ENCODE measurements at places on chromosomes 13 and 19.

DNA sequence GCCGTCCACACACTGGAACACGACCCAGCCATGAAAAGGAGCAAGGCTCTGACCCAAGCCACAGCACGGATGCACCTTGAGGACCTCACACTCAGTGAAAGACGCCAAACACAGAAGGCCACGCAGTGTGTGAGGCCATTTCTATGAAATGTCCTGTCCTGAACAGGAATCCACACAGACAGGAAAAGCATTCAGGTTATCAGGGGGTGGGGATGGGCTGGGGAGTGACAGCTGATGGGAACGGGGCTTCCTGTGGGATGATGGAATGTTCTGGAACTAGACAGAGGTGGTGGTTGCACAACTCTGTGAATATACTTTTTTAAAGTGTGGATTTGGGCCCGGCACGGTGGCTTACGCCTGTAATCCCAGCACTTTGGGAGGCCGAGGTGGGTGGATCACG lies 30.6 kb downstream of the GPX4 start:
- DNase-seq: no peak

DNA sequence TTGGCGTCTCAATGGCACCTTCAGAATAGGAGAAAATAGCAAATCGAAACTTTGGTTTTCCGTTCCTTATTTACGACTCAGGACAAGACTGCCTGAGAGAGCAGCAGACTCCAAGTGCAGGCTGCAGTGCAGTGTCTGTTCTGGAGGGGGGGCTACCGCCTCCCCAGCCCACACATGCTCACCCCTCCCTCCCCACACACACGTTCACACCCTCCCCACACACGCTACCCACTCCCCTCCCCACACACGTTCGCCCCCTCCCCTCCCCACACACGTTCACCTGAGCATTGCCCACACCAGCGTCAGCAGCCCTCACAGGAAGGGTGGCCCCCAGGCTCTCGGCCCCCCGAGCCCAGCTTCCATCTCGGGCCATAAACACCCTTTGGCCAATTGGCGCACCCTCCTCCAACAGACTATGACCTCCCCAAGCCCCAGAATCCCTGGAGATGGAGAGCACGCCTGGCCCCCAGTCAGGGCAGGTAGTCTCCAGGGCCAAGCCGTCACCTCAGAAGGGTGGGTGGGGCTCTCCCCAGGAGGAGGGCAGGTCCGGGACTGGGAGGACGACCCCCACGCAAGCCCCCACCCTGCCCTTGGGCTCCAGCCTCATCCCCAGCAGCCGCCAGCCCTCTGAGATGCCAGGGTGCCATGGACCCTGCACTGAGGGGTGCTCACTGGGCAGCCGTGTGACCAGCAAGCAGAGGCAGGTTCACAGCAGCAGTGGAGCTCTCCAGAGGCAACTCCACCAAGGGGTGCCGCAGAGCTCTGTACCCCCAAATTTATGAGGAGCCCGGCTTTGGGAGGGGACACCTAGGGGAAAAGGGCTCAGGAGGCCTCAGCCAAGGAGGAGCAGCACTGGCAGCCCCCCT lies 27.5 kb downstream of the RASA3 start:
- DNase-seq: no peak

DNA sequence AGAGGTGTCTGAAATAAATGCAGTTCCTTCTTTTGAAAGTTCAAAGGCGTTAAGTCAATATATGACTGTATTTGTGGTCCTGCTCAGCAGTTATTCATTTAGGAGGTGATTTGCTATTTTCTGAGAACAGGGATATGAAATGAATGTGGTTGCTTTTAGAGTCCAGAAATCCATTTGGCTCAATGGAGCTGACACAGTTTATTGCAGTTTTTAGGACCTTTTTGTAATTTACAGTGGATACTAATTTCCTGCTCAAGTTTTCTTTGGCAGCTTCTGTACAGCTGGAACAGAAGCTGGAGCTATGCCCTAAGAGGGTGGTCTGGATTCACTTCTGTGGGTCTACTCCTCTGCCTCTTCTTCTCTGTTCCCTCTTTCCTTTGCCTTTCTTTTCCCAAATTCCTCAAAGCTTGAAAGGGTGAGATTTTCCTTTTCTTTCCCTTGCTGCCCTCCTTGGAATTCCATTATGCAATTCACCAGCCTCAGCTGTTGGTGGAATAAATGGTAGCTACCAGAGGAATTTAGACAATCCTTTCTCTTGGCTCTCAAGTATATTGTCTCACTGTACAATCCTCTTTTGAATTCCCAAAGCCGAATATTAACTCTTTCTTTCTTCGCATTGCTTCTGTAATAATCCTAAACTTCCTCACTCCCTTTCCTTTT lies 39.9 kb downstream of the ITGBL1 start:
- no peak for DNase-seq

GRCh38 chr19:19342086-19343015 lies 21.7 kb downstream of the MAU2 start:
- peak; percentile 6 for DNase-seq

DNA sequence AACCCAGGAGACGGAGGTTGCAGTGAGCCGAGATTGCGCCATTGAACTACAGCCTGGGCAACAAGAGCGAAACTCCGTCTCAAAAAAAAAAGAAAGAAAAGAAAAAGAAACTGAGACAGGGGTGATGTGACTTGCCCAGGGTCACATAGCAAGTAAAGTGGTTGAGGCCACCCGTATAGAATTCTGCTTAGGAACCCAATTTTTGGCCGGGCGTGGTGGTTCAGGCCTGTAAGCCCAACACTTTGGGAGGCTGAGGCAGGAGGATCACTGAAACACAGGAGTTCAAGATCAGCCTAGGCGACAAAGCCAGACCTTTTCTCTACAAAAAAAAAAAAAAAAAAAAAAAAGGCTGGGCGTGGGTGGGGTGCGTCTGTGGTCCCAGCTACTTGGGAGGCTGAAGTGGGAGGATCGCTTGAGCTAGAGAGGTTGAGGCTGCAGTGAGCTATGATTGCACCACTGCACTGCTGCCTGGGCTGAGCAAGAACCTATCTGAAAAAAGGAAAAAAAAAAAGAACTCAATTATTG lies 1.3 kb downstream of the SNRPA start:
- DNase-seq: no peak

DNA sequence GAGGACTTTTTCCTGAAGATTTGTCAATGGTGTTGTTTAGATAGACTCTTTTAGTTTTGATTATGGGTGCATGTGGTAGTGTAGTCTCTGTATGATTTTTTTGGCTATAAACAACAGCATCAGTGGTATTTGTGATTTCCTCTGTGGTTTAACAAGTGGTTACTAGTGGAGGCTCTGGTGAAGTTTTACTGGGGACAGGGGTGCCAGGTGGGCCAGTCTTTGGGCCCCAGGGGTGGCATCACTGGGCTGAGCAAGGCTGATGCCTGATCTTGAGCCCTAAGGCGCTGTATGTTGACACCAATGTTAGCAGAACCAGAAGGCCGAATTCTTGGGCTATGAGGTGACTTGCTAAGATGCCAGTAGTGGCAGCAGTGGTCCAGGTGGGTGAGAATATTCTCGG lies 811.4 kb downstream of the DACH1 start:
- no peak for DNase-seq

Measured in NCI-H748 treated with DMSO at 0.1 percent for 48 hours (cell line).